ENCODE measurements at places on chromosomes 6 and 20.

DNA sequence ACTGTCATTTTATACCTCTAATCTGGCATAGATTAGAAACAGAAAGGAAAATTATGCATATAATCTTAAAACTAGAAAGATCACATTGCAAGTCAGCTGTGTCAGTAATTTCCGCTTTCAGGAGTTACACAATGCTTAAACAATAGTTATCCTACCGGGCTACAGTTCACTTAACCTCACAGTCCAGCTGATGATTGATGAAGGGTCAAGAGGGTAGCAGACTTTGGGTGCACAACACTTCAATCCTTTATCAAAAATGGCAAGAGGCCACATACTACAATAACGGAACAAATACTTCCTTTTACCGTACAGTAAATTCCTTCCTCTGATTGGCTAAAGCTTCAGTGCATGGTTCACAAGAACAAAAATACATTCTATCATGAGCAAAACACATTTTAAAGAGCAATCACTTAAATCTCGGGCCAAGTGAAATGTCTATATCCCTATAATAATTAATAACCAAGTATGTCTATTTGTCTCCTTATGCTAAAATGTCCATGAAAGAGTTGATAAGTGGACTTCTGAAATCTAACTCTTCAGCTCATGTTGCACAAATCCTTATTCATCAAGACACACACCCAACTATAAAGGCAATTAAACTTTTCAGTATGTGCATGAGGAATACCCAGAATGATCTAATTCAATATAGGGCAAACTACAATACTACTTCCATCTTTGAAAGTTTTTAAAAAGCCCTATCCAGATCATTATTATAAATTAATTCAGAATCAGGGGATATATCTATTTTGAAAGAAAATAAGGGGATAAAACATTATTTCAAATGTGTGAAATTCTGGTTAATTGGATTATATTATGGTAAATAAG, 76.8 kb downstream of the HIVEP2 start:
- DNase-seq, result no peak

DNA sequence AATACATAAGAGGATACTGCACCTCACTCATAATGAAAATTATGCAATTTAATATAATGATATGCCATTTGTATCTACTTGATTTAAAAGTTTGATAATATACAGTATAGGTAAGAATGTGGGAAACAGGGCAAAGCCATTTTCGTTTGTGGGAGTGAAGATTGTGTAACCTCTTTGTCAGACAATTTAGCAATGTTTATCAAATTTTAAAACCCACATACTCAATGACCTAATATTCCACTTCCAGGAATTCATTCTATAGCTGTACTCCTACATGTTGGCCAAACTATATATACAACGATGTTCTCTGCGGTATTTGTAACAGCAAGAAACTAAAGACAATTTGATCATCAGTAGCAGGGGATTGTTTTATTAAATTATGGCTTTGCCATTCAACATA, 17.8 kb upstream of the FKBP5 start:
- DNase-seq, result no peak

- no peak for DNase-seq
Measured at GRCh38 chr6:45947807-45948206, 67.9 kb downstream of the CLIC5 start.

DNA sequence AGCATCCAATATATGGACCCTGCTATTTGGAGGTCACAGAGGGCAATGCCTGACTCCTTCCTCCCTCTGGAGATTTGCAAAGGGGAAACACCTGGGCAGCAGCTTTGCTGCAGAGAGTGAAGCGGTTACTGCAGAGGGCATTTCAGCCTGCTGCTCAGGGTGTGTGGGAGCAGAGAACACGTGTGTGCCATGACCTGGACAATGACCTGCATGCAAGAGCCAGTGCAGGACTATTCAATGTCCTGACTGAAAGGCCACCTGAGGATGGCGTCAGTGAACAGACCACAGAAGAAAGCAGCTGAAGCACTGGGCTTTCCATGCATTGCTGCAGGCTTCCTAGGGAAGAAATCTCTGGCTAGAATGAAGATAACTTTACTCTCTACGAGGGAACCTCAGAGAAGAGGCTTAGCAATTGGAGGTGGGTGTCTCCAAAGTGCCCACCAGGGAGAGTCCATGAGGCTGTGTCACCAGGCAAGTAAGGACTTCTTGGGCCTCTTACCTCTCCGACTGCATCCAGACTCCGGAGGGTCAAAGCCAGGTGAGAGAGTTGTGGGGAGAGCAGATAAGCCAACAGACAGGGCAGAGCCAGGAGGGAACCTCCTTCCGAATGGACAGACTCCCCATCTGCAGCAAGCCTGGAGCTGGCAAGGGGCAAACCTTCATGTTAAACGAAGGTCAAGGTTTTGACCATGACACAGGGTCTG, 52.9 kb upstream of the PMEPA1 start:
- no peak for DNase-seq

- no peak for DNase-seq
Measured at GRCh38 chr6:124119596-124119995, 315.9 kb downstream of the NKAIN2 start.

- no peak for DNase-seq
Measured at GRCh38 chr6:74177506-74177905, 481.5 kb downstream of the CD109 start.

DNA sequence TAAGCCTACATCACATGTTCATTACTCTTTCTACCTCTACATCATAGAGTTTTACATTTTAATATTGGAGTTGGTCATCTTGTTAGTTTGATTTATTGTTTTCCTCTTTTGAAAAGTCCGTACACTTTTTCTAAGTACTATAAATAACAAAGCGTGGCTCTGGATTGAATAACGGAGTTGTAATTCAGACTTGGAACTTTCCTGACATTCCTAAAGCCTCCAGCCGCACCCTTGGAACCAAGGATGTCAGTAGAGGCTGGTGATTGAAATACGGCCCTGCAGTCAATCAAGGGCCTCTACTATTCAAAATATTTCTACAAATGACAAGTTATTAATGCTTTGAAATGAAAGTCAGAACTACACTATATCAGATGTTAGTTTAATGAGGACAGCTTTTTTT, 301.9 kb upstream of the TBX18 start:
- no peak for DNase-seq

GRCh38 chr6:80523010-80523409, 416.5 kb downstream of the BCKDHB start:
- no peak for DNase-seq
